ENCODE measurements at places on chromosomes 5 and 9.

DNA sequence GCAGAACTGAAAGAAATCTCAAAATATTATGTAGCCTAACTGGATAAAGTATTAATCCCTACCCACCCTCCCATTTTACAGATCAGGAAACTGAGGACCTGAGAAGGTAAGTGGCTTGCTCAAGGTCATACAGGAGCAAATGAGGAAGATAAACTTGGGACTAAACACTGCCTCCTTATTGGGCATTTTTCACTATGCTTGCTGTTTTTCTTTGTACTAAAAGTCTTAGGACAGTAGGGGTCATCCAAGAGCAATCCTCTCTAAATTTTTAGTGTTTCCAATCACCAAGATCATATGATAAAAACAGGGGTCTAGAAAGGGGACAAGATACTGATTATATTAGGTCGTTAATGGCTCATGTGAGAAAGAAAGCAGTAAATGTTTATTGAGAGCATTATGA, 80.8 kb downstream of the RORB start:
- no peak for DNase-seq

DNA sequence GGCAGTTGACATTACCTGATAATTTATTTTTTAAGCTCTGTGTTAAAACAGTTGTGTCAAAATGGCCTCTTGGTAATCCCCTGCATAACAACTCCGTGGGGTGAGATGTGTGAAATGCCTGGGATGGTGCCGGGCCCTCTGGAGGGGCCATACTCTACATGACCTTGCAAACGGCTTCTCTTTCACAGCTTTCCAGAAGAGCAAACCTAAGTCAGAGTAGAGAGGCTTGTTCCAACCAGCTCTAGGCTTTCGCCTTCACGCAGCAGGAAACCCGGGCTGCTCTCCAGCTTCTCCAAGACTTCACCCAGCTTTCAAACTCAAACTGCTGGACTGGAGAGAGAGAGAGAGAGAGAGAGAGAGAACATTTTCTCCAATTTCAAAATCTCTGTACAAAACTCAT, 120.1 kb downstream of the SNX18 start:
- no peak for DNase-seq

- DNase-seq = no peak
Measured at GRCh38 chr9:94613003-94613402, 19.4 kb upstream of the FBP2 start.

DNA sequence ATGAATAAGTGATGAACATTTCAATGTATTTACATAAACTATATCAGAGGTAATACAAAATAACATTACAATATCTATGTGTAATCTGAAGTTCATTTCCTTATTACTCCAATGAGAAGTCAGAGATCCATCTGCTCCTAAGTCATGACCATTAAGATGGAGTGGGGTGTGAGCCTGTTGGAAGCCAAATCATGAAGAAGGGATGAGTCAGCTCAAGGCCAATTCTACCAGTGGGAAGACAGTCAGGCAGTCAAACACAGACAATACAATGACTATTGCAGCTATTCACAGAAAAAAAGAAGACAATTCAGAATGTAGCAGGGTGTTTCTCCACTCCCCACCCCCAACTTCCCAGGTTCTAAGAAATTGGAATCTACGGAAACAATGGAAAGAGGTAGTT, 155.0 kb downstream of the NFIB start:
- DNase-seq = no peak

DNA sequence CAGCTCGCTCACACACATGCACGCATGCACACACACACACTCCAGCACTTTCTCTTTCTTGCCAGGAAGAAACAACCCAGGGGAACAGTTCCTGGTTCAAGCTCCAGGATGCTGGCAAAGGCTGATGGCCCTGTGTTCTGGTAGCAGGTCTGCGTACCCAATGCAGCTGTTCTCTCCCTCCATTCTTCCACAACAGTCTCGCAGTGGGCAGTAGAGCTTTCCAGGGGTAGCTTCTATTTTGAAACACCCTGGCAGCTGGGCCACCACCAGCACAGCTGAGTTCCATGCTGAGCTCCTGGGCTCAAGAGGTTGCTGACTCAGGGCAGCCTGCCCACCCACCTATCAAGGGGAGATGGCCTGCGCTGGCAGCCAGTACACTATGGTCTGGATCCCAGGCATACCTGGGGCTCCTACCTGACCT, 4.7 kb downstream of the VDAC1 start:
- DNase-seq = no peak

- DNase-seq = no peak
Measured at GRCh38 chr9:132589148-132590036, 7.0 kb downstream of the BARHL1 start.

GRCh38 chr5:134073404-134073803, 41.1 kb upstream of the TCF7 start:
- no peak for DNase-seq

GRCh38 chr5:170006021-170006420, 25.7 kb upstream of the INSYN2B start:
- DNase-seq = no peak

DNA sequence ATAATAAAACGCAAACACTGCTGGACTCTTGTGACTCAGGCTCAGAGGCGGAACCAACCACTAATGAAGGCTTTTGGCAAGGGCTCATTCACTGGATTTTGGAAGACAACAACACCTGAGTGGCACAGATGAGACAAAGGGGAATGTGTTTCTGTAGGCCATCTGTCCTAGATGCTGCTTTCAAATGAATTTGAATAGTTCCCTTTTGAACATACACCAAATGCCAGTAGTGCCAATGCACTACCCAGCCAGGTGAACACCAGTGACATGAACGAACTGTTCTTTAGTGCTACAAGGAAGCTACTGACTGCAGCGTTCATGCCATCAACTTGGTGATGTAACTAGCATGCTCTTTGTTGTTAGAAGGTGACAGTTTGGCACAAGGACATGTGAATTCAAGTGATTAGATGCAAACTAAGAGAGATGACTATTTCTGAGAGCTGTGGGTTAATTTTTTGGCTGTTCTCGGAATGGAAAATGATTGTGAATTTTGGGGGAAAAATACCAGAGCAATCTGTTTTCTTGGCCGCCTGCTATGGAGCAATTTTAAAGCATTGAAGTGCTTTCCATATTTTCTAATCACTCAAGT, 173.7 kb downstream of the SLC24A2 start:
- no peak for DNase-seq

DNA sequence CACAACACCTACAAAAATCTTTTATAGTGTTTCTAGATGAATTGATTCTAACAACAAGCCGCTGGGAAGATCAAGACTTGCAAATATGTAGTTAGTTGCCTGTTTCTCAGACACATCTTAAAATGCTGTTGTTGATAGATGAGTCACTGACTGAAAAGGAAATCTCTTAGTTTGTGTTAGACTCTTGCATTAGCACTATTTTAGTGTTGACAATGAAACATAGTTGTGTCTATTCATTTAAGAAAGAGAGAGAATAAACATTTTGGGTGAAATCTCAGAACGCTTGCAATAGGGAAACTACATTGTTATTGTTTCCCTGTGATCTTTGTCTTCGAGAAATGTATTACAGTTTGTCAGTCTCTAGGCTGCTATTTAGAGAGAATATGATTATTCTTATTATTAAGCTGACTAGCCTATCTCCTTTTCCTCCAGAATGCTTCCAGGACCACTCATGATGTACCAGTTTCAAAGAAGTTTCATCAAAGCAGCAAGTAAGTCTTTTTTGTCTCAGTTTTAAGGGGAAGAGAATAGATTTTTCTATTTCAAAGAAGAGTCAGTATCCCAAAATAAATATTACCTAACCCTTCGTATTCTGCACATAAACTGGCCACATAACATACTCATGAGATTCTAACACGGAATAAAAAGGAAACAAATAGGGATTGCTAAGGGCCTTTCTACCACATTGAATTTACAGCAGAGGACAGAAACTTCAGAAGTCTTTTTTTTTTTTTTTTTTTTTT, 285.6 kb downstream of the ARHGAP26 start:
- DNase-seq = no peak

GRCh38 chr5:25481463-25481862, 836.7 kb upstream of the CDH10 start:
- DNase-seq = no peak
